ENCODE measurements at places on chromosomes 2 and 18.

DNA sequence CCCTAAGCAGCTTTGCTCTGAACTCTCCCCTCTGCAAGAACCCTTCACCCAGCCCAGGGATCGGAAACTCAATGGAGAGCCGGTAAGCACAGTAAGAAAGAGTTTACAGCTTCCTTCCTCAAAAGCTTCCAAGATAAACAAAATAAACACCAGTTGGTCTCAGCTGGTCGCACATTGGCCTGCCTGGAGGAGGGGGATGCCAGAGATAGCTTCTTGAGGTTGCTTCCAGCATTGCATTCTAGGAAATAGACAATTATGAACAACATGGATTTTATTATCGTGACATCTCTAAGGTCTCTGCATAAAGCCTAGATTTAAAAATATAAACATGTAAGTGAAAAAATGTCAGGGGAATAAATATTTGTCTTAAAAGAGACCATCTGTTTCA, 141.5 kb upstream of the PKDCC start:
- DNase-seq, result peak; percentile 57

DNA sequence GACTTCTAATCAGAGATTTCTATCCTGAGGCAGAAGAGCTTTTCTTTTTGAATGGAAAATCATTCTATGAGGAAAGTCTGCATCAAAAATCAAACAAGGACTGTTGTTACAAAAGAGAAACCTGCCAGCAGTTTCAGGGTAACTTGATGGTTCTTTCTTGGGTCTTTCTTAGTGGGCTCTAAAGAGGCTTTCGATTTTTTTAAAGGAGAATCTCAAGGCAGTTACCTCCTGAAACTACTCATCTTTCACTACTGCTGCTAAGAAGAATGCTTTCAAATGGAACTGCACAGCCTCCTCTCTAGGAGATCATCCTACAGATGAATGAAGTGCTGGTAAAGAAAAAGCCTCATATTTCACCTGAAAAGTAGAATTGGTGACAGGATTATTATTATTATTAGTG, 272.3 kb downstream of the ERBB4 start:
- DNase-seq, result no peak

GRCh38 chr18:8806100-8806797, 100.9 kb downstream of the MTCL1 start:
- no peak for DNase-seq

DNA sequence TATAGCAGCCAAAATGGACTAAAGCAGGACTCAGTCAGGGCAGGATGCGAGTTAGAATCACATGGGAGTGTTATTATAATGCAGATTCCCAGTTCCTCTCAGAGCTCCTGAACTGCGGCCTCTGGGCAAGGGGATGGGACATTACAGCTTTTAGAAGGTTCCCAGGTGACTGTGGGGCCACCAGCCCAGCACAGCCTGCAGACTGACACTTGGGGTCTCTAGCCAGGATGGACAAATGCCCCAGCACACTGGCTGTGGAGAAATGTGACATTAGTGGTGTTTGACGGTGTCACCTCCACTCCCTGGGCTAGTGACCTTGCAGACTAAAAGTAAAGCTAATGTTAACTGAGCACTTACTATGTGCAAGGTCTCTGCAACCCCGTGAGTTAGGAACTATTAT, 238.0 kb upstream of the HS6ST1 start:
- no peak for DNase-seq

GRCh38 chr18:49019446-49020045, 68.8 kb upstream of the SMAD7 start:
- DNase-seq, result peak; percentile 12

- no peak for DNase-seq
Measured at GRCh38 chr18:26696308-26696707, 148.0 kb upstream of the KCTD1 start.

- no peak for DNase-seq
Measured at GRCh38 chr2:140841141-140841540, 1289.7 kb downstream of the LRP1B start.

- DNase-seq, result no peak
Measured at GRCh38 chr2:163565192-163565591, 170.6 kb downstream of the FIGN start.

- DNase-seq, result no peak
Measured at GRCh38 chr2:157428500-157429175, 15.3 kb downstream of the CYTIP start.

GRCh38 chr2:119792907-119793312, 33.2 kb downstream of the PTPN4 start:
- no peak for DNase-seq

- DNase-seq, result no peak
Measured at GRCh38 chr18:79299711-79300110, 96.0 kb upstream of the NFATC1 start.

All from fibroblast of skin of back (primary cell).